ENCODE measurements at places on chromosomes 16 and 17.

DNA sequence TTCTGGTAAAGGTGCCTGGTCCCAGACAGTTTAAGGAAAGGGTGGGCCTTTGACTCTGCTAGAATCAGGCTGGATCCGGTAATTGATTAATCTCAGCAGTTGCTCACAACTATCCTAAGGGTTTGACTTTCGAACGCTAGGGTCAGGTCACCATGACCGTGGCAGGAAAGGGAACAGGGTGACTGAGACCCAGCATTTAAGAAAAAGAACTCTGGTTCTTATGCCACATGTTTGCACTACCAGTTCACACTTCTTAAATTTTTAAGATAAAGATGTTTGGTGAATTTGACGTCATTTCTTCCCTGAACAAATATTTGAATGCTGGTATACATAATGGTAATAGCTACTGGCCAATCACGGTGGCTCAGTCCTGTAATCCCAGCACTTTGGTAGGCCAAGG, 52.2 kb downstream of the TEX14 start:
- DNase-seq = no peak

DNA sequence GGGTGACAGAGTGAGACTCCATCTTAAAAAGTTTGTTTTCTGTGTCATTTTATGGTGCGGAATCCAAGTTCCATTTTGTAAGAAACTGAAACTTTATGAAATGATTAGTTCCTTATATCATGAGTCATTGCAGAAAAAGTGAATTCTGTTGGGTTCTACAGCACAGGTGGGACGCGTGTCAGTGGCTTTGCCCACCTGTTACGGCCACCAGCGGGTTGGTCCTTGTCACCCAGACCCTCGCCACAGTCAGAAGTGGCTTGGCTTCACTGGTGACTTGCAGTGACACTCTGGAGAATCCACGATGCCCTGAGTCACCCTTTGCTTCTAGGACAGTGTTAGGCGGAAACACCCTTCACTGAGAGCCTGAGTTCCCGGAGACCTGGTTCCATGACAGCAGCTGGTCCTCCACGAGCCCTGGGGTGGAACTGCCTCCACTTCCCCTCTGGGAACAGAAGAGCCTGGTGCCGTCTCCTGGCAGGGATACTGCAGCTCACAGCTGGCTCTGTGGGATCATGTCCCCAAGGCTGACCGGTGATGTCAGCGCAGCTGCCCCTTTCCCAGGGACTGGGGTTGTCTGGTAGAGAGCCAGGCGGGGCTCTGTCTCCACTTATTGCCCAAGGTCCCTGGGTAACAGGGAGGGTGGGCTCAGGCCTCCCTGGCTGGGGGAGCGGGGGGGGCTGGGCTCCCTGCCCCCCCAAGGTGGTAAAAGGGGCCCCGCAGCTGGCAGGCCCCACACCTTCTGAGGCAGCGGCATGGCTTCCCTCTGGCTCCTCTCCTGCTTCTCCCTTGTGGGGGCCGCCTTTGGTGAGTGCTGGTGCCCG, at the start of gene CTRB1:
Gene CTRB1, plus strand, starts transcription at position 733 of the 821 bp plus-strand sequence. Its CDS starts 20 bp downstream, at position 753.
- DNase-seq = peak; percentile 61

GRCh38 chr16:84995663-84996062, 15.7 kb downstream of the ZDHHC7 start:
- DNase-seq = no peak

GRCh38 chr17:67095803-67096202, 51.4 kb downstream of the CACNG1 start:
- no peak for DNase-seq

DNA sequence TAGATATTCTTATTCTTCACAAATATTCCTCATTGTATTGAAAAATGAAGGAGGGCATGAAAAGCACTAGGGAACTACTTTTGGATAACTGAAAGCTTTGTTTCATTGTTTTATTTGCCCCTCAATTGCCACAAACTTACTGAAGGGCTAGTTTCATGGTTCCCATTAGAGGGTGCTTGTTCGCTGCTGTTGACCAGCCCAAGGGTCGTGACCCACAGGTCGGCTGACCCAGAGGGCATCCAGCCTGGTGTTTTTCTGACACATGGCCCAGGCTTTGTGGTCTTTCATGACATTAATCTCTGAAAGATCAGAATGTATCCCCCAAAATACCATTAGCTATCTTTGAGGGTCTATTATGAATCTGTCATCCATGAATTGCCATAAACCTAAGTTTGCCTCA, 30.0 kb downstream of the DGKE start:
- no peak for DNase-seq

GRCh38 chr17:3695723-3696411, at the start of gene P2RX5:
TSS of gene P2RX5 (minus strand) at chr17:3696155. CDS start at chr17:3696005, 150 bp downstream.
- DNase-seq = no peak

DNA sequence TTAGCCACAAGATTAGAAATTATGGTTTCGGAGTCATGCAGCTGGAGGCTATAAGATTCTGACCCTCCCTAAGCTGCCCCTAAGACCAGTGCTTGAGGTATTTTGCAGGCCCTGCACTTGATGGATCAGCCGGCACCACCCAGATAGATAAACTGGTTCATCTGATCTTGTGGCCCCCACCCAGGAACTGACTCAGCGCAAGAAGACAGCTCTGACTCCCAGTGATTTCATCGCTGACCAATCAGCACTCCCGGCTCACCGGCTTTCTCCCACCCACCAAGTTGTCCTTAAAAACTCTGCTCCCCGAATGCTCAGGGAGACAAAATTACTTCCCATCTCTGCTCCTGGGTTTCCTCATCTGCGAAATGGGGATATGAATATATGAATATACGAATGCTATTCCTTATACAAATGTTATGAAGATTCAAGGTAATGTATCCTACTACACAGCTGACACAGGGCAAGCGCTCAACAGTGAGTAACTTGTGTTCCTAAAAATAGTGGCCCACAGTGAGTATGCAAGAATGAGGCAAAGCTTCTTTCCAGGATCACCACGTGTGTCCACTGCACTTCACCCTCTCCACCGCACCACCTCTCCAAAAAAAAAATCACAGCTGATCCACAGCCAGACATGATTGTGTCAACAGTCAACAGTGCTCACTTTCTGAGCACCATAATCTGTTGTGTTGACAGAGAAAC, 33.3 kb upstream of the C16orf82 start:
- DNase-seq = no peak

- no peak for DNase-seq
Observed at GRCh38 chr17:65482201-65482600, 79.2 kb downstream of the AXIN2 start.

- DNase-seq = no peak
Observed at GRCh38 chr16:85359147-85359822, 247.0 kb upstream of the CIBAR2 start.

DNA sequence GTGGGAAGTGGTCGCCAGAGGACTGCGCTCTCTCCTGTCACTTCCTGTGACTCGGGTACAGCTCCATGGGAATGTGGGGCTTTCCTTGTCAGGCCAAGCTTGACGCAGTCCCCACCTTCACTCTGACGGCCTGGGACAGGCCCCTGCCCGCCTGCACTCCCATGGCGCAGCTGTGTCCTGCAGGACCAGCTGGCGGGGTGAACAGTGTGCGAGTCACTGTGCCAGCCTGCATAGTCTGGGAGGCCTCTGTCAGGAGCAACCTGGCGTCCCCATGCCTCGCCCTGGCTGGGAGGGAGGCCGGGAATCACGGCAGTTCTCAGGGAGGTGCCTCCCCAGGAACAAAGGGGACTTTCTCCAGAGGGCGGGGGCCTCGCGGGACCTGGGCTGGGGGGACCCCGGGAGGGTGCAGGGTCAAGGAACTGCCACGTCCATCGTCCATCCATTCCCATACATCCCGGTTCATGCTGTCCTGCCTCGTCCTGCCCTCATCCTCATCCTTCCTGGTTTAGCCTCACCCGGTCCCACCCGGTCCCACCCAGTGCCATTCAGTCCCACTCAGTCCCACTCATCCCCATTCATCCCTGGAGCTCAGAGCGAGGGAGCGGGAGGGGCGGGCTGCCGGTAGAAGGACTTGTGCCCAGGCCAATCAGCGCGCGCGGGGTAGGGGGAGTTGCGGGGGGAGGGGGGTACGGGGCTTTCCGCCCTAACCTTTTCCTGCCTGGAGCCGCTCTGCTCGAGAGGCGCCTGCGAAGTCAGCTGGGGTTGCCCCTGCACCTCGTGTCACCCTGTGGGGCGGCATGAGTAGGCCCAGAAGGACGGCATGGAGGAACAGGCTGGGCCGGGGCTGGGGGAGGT, 13.4 kb downstream of the FLYWCH1 start:
- no peak for DNase-seq

GRCh38 chr17:40122136-40122998, 596 bp downstream of the MSL1 start:
- DNase-seq = no peak

GRCh38 chr16:30623536-30624283, 13.5 kb upstream of the ZNF689 start:
- no peak for DNase-seq

GRCh38 chr16:66508248-66508913, 41.5 kb downstream of the TK2 start:
- no peak for DNase-seq

GRCh38 chr16:68202091-68202519, 33.8 kb downstream of the ESRP2 start:
- no peak for DNase-seq

GRCh38 chr17:50864747-50865059, 1.5 kb downstream of the TOB1 start:
- DNase-seq = no peak

DNA sequence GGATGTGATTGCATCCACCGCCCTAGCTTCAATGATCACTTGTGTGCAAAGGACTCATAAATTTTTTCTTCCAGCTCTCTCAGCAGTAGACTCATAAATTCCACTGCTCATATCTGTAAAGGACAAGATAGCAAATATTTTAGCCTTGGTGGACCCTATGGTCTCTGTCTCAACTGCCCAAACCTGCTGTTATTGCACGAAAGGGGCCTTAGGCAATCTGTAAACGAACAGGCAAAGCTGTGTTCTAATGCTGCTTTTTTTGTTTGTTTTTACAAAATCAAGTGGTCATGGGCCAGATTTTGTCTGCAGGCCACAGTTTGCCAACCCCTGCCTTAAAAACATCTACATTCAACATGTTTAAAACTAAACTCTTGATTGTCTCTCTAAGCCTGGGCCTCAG, 34.1 kb downstream of the FAM20A start:
- DNase-seq = no peak

- no peak for DNase-seq
Observed at GRCh38 chr17:58089111-58089510, 5.9 kb downstream of the DYNLL2 start.

- no peak for DNase-seq
Observed at GRCh38 chr16:50474138-50474537, 74.1 kb upstream of the NKD1 start.

DNA sequence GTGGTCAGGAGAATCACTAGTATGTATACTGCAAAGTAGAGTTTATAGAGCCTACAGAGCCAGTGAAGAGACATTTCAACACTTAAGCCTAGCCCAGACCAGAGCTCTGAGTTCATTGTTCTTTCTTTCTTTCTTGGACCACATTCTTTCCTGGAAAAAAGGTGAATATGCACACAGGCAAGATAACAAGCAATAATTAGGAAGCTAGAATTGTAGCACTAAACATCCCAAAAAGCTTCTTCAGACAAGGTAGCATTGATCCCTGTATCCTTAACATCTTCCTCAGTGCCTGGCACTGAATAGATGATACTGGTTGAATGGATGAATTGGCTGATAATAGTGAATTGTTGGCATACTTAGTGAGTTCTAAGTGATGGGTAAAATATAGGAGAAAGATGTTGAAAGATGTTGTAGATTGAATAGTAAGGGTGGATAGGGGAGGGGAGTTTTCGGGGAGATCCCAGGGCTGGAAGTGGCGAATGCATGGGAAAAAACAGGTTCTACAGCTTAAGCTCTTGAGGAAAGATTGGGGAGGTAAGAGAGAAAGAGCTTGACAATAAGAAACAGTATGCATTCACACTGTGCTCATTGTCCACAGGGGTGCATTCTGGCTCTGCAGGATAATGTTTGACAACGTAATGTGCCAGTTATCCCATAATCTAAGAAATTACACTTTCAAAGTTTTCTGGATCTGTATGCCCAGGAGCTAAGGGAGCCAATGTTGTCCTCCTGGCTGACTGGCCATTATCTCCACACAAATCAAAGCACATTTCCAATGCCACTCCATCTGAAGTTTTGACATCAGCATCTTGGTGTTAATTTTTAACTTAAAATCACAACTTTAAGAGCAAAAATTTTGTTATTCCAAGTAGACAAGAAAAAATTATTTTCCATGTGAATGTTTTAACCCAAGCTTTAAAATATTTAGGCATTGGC, 35.6 kb downstream of the TUBD1 start:
- no peak for DNase-seq

- DNase-seq = no peak
Observed at GRCh38 chr17:55681342-55681700, 41.3 kb downstream of the TMEM100 start.

DNA sequence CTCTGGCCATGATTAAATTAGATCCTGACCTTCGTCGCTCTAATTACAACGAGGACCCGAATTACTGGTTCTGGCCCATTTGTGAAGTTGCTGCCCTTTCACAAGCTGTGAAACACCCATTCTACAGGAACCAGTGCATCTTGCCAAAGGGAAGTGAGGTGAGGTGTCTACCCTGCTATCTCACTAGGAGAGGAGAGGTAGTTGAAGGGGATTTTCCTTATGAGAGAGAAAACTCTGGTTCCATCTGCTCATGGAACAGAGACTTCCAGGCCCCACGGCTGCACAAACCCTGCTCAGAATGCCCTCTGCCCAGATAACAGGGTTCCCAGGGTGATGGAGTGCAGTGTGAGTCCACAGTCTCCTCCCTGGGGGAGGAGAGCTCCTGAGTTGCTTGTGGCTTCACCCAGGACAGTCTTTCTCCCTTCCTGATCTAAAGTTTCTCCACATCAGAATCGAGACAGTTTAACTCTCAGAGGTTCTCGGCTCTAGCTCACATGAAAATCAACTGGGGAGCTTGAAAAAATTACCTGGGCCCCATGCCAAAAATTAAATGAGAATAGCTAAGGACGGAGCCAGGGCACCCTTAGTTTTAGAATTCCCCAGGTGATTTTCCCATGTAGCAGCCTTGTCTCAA, 7.8 kb upstream of the SSTR2 start:
- no peak for DNase-seq

- peak; percentile 58 for DNase-seq
Observed at GRCh38 chr17:6163612-6164333, 93.6 kb downstream of the WSCD1 start.

GRCh38 chr17:29018788-29019474, 13.1 kb upstream of the SEZ6 start:
- DNase-seq = no peak

- DNase-seq = no peak
Observed at GRCh38 chr17:2478458-2478857, 33.2 kb downstream of the METTL16 start.

DNA sequence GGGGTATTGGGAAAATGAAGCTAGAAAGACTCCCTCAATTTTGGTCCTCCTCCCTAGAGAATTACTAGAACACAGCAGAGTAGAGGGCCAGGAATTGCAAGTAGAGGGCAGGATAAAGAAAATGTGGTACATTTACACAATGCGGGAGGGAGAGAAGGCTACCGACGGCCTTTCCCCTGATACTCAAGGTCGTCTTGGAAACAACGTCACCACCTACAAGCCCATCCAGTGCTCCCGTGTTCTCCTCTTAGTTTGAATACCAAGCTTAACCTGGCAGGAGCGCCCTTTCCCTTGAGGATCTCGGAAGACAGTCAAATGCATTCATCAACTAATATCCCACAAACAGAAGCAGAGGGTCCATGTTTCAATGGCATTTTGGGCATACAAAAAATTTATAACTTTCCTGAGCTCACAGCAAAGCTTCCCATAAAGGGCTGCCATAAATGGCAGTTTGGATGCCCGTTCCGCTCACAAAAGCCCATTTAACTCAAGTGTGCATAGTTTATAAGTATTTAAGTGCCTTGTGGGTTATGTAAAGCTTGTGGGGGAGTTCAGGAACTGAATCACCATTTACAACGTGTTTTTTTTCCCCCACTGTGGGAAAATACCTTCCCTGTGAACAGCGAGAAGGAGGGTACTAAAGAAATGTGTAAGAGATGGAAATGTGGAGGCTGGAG, 414.6 kb downstream of the SLC39A11 start:
- DNase-seq = no peak

Data from anterior cingulate cortex (tissue), 58 donors.